Activated naive CD8-positive, alpha-beta T cell treated with anti-CD3 and anti-CD28 coated beads for 36 hours (primary cell): ENCODE measurements at places on chromosomes 6 and 20.

DNA sequence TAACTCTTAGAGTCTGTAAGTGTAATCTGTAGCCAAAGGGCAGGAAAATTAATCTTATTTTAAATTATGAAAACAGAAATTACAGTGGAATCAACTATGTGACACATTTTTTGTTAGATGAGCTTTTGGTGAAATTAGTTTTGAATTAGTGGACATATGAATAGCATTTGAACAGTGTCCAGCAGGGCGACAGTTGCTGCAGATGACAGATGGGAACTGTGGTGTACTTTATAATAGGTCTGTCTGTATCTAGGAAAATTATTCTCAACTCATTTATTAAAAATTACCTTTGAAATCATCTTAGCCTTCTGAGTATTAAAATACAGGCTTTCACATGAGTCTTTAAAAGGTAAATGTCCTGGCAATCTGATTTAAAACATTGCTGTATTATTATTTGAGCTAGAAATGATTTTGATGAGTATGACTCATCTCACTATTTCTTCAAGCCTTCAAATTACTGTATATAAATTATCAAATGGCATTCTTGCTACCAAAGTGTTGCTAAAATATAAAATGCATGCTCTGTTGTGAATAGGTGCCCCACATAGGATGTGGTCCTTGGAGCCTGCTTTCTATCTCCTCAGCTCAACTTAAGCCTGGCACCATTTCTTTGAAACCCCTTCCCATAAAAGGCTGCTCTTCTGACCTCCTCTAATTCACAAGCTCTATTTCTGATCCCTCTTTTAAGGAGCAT is 150.4 kb downstream of the C6orf58 start:
- no peak for DNase-seq

- DNase-seq: no peak
Measured at GRCh38 chr6:112752791-112753190, 405.7 kb downstream of the RFPL4B start.

DNA sequence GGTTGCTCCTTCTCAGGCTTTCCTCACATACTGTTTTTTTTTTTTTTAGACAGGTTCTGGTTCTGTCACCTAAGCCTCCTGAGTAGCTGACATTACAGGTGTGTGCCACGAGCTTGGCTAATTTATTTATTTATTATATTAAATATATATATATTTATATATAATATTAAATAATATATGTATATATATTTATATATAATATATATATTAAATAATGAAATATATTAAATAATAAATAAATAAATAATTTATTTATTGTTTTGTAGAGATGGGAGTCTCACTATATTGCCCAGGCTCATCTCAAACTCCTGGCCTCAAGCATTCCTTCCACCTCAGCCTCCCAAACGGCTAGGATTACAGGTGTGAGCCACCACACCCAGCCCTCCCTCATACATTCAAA is 28.3 kb upstream of the SLC9A8 start:
- DNase-seq: no peak

- DNase-seq: no peak
Measured at GRCh38 chr6:147699637-147700036, 191.1 kb downstream of the SAMD5 start.

GRCh38 chr20:5890773-5891441 is 59.4 kb downstream of the TRMT6 start:
- no peak for DNase-seq

DNA sequence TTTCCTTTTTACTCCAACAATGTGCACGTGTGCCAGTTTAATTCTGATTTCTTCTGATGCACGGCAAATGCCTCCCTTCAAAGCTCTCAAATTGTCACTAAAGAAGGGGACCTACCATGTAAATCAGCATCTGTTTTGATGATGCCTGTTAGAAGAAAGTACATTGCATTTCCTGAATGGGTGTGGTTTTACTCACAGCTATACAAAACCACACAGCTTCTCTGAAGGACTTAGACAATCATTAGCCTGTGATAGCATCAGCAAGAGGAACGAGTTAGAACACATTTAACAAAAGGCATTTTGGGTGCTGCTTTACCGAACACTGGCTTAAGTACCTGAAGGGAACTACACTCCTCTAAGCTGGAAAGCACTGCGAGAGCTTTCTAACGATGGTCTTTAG is 109.4 kb downstream of the ATXN1 start:
- DNase-seq: no peak

DNA sequence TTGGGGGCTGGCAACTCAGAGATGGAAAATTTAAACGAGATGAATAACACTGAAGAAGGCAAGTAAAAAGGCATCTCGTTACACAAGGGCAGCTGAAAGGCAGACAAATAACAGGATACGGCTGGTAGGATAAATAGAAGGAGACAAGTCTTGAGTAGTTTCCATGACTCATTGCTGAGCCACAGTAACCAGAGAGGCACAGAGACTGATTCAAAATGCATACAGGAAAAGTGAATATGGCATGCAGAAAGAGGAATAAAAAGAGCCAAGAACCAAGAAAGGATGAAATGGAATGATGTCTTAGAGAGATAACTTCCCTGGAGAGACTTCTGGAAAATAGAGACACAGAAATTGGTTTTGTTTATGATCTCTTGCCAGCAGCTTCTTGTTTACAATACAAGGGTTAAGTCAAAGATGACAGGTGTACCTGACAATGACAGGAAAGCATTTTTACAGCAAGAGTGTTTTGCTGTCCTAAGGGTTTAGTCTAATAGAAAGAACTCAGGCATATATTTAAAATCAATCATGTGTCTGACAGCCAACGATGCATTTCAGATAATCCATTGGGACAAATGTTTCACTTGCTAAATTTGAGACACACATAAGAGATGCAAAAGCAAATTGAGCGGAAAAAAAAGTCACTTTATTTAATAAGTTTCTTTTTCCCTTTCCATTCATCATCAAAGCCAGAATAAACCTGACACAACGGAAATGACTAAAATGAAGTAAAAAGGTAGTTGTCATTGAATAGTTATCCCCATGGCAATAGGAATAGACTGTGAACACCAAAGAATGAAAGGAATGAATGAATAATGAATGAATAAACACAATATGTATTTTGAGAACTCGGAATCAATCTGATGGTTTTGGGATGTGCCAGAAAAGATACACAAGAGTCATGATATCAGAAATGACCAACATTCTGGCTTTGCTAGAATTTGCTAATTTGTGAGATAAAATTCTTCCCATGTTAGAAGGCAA is 68.0 kb upstream of the KCNQ5 start:
- DNase-seq: no peak

DNA sequence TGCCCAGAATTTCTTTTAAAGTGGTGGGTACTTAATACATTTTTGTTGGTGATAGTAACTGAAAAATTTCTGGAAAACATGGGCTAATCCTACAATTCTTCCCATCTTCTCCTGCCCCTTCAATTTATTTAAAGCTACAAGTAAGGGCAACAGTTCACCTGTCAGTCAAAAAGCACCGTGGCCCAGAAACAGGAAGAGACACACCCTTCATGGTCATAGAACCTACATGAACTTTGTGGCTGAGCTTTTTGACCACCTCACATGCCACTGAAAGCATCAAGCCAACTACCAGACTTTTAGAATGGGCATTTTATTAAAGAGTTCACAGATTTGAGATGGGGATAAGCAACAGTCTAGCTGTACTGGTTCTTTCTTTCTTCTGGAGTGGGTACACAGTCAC is 201.1 kb upstream of the CNR1 start:
- DNase-seq: no peak

DNA sequence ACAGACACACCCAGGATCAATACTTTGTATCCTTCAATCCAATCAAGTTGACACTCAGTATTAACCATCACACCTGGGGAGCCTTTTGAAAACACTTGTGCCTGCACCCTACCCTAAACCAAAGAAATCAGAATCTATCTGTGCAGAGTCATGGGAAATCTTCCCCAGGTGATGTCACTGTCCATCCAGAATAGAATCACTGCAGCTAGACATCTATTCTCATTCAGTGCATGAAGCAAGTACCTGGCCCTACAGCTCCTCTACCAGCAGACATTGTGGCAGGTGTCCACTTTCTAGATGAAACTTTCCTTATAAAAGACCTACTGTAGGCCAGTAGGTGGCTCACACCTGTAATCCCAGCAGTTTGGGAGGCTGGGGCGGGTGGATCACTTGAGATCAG is 262.4 kb upstream of the MARCKS start:
- DNase-seq: no peak

- peak; percentile 29 for DNase-seq
Measured at GRCh38 chr6:113306552-113307145, 550.5 kb upstream of the MARCKS start.

GRCh38 chr6:10730254-10730653 is 7.4 kb downstream of the TMEM14C start:
- no peak for DNase-seq

DNA sequence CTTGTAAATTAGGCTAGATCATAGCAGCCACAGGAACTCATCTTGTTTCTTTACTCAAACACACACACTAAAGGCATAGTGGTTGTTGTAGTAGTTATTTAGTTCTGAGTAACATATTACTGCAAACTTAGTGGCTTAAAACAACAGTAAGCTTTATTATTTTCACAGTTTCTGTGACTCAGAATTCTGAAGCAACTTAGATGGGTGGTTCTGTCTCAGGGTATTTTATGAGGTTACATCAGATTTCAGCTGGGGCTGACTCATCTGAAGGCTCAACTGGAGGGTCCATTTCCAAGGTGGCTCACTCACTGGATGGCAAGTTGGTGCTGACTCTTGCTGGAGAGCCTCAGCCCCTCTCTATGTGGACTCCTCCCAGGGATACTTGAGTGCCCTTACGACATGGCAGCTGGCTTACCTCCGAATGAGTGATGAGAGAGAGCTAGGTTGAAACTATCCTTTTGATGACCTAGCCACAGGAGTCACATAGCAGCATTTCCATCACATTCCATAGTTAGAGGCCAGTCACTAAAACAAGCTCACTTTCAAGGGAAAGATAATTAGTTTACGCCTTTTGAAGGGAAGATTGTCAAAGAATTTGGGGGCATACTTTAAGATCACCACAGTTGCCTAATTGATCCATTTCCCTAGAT is 136.5 kb upstream of the PRND start:
- DNase-seq: no peak

GRCh38 chr6:84731401-84731800 is 33.0 kb downstream of the TBX18 start:
- no peak for DNase-seq

- DNase-seq: no peak
Measured at GRCh38 chr6:22529866-22530265, 39.5 kb upstream of the HDGFL1 start.

DNA sequence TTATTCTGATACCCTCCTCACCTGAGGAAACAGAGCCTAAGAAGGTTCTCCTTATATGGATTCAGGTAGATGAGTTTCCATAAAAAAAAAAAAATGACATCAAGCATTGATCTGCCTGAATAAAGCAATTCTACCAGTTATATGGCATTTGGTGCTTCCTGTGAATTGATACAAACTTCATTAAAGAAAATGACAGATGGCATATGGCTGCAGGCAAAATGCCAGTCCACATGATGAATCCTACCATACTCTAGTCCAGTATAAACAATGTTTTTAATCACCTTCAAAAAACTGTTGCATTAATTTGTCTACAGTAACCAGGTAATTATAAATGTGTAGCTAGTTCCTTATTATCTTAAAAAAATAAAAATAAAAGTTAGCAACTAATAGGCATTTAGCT is 559.2 kb upstream of the FLRT3 start:
- DNase-seq: no peak

DNA sequence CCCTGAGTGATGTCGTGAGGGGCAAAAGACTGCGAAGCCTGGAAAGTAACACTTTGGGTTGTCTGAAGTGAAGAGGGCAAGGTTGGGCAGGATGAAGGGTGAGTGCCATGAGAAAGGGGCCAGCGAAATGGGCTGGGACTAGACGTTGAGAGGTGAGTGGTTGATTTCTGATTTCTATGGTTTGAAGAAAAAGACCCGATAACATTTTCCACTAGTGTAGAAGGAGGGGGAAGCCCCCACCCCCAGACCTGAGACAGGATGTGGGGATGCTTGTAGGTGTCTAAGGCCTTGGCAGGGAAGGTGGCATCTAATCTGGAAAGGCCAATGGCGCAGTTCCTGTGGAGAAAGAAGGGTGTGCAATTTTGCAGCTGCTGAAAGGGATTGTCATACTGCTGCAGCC is 25.3 kb upstream of the KIF3B start:
- peak; percentile 88 for DNase-seq

GRCh38 chr6:79234150-79235022 is at the start of gene HMGN3:
TSS of gene HMGN3 (minus strand) at chr6:79234682.
- peak; percentile 95 for DNase-seq

- no peak for DNase-seq
Measured at GRCh38 chr6:73030257-73030656, 195.0 kb downstream of the KHDC1L start.

GRCh38 chr6:79422666-79423065 is 114.6 kb downstream of the LCA5 start:
- DNase-seq: no peak

GRCh38 chr6:305371-306206 is 13.3 kb downstream of the DUSP22 start:
- no peak for DNase-seq

GRCh38 chr6:53750052-53750650 is 44.7 kb upstream of the LRRC1 start:
- DNase-seq: no peak

DNA sequence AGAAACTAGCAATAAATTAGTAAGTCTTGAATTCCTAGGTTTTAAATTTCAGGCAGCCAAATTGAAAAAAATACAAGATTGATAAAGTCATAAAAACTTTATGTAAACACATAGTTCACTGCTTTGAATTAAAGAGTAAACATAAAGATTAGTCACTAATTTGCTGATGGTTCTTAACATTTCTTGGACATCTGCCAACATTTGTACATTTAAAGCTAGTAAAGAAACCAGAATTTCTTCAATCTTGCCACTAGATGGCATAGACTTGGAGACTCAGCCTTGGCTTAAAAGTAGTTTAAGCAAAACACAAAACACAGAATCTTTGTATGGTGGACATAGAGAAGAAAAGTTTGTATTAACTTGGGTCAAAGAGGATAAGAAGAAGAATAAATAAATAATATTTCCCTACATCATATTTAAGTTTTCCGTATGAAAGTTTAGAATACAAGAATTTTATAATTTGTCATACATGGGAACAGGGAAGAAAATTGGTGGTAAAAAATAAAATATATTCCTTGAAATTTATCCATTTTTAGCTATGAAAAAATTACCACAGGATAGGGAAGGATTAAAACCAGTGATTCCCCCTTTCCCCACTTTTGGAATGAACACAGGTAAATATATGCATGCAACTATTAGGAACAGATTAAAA is 41.7 kb upstream of the FAM135A start:
- DNase-seq: no peak

GRCh38 chr6:139821676-139822223 is 447.3 kb upstream of the CITED2 start:
- DNase-seq: no peak

DNA sequence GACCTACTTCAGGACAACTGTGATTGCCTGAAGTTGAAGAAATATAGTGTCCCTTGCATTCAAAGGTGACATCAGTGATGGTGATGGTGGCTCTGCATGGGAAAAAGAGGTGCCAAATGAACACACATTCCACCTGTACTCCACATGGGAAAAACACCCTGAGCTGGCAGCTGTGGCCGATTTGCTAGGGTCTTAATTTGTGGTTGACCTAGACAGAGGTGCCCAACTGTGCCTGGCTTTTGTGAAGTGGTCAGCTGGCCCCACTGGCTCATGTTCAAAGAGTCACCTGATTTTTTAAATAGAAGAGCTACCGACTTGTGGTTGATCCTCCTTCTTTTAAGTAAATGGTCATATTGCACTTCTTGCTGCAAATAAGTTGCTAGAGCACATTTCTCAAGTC is 7.6 kb upstream of the GCNT2 start:
- DNase-seq: no peak

GRCh38 chr20:41161886-41162285 is 24.5 kb downstream of the PLCG1 start:
- no peak for DNase-seq
